Thymus (tissue), 14 donors: ENCODE measurements at places on chromosomes 2 and 18. TPM values are rescaled to one million over a fixed set of nuclear protein-coding genes. Genes with fewer than 3 reads are reported as not detected.

AQP12A gene
- total RNA-seq: not detected

CD207 gene
- total RNA-seq: 0.99 TPM

IL1F10 gene
- not detected for total RNA-seq

GRB14 gene
- 0.19 TPM for total RNA-seq

IL36A gene
- total RNA-seq: 0.99 TPM

FSHR gene
- not detected for total RNA-seq

ANKRD44 gene
- total RNA-seq: 72.9 TPM

MOCOS gene
- total RNA-seq: 0.19 TPM

SERPINB2 gene
- 2.5 TPM for total RNA-seq

RAB10 gene
- total RNA-seq: 61.3 TPM

UGT1A3 gene
- total RNA-seq: not detected

ZRANB3 gene
- total RNA-seq: 8.0 TPM

SLC9A4 gene
- 0.05 TPM for total RNA-seq

SP5 gene
- total RNA-seq: 0.24 TPM

ICA1L gene
- 2.6 TPM for total RNA-seq

GPR148 gene
- not detected for total RNA-seq
